ENCODE measurements at places on chromosomes 3 and 15.

DNA sequence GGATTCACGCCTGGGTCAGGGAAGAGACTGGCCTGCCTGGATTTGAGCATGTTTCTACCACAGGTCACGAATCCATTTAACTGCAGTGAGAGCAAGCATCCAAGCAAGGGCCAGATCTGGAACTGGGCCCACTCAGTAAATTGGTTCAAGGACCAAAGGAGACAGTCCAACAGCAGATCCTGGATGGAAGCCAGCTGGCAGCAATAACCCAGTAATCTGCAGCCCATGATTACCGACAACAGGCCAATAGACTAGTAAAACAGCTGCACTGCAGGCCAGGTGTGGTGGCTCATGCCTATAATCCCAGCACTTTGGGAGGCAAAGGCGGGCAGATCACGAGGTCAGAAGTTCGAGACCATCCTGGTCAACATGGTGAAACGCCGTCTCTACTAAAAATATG, 11.8 kb downstream of the SAMD7 start:
- DNase-seq: no peak

- no peak for DNase-seq
Observed at GRCh38 chr3:126226374-126226773, 46.0 kb upstream of the ALDH1L1 start.

GRCh38 chr3:173548261-173548660, 150.7 kb downstream of the NLGN1 start:
- DNase-seq: peak; percentile 65

- no peak for DNase-seq
Observed at GRCh38 chr3:157738441-157738840, 235.2 kb upstream of the VEPH1 start.

DNA sequence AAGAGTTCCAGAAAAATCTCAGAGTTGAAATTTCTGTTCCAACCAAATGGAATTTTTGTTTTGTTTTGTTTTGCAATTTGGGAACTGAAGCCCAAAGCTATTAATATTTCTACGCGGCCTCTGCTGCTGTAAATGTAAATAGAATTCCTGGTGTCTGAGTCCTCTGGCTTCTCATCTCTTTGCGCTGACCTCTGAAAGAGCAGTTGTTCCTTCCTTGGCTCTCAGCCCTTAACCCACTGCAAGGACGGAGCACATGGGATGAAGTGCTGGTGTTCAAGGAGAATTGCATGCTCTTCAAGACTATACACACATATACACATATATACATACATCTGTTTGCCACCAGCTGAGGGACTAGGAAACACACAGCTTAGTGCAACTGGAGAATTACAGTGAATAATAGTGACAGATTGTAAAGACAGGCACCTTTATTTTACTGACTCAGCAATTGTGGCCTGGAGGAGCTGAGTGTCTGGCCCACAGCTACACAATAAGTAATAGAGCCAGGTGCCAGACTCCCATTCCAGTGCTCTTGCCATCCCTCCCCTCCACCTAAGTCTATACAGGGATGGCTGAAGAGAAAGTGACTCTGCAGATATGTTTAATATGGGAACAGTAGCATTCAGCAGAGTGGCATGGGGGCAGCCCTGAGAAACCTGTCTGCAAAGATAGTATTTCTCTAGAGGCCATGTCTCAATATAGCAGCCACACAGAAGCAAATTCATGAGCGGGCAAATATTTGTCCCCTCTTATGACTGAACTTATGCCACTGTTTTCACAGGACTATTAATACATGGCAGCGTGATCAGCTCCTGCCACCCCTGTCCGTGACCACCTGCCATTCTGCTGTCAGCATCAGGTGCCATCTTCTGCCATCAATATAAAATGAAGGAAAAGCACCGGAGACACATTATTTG, 42.3 kb downstream of the NEK10 start:
- no peak for DNase-seq

- DNase-seq: peak; percentile 60
Observed at GRCh38 chr3:99114565-99115291, 213.2 kb upstream of the DCBLD2 start.

DNA sequence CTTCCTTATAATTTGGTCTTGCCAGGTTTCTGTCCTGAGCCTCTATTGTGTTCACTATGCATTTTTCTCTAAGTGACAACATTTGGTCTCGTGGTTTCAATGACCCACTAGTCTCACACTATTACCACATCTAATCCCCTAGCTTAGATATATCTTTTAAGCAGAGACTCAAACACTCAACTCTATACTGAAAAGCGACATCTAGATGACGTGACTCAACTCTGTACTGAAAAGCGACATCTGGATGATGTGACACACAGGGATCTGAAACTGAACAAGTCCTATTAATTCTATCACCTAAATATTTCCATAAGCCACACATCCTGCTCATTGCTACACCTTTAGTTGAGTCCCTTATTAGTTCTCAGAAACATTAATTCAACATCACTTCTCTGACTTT, 141.7 kb upstream of the MBNL1 start:
- no peak for DNase-seq

- DNase-seq: no peak
Observed at GRCh38 chr15:88029696-88030095, 226.8 kb downstream of the NTRK3 start.

GRCh38 chr3:44955917-44956316, 20.1 kb downstream of the ZDHHC3 start:
- no peak for DNase-seq

- DNase-seq: no peak
Observed at GRCh38 chr3:172107403-172107802, 68.0 kb downstream of the FNDC3B start.
